Memory B cell (primary cell): ENCODE measurements at places on chromosomes 5 and 9.

DNA sequence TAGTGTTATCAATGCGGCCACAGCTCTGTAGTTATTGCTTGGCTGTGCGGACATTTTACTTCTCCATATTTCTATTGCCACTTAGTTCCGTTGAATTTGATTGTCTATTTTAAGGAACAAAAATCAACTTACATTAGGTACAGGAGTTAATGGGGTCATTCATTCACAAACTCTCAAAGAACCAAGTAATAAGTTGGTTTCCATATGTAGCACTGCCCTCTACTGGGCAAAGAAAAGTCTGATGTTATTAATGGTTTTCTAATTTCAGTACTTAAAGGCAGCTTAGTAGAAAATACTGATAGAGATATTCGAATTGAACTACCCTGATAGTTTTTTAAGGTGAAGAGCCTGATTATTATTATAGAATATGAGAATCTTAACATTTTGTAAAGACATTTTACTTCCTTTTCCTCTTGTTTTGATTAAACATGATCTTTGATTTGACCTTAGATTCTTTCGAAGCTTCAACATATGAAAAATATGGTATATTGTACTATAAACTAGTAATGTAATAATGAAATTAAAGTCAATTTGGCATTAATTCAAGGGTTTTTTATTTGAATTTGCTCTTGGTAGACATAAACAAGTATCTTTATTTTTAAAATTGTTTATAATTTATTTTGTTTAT is 119.5 kb upstream of the CTNND2 start:
- no peak for DNase-seq

DNA sequence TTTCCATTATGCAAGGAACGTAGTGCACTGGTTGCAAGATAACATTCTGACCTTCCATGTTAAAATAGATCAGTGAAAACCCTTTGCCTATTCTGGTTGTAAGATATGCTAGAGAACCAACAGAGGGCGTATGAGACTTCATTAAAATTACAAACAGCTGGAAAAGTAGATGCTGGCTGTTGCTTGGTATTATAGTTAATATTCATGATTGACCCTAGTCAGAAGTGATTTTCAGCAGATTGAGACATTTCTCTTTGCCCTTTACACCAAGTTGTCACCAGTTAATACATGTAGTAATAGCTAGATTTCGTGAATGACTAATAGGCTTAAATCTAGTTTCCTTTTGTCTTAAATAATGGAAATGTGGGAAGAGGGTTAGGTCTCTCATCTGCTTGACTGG is 13.8 kb upstream of the FGF18 start:
- DNase-seq, result no peak

DNA sequence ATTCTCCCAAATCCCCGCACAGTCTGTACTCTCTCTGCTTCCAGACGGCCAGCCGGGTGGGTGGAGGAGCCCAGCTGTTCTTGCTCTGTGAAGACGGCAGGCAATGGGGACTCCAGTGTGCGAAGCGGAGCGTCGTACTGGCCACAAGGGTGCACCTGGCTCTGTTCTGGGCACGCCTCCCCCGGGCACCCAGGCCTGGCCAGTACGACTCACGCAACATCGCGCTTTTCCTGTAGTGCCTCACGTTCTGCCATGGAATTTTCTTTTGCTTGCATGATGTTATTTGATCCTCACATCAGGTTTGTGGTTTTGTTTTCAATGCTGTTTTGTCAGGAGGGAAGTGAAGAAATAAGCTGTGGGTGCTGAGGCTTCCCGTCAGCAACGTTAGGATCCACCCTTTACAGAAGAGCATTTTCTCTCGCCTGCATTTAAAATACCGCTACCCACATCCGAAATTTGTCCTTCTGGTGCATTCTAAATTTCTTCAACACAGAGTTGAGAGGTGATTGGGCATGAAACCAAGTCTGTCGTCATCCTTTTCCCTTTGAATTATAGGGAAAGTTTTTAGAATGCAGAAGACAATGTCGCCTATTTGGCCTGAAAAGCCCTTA is 311.7 kb downstream of the TRIM36 start:
- no peak for DNase-seq

DNA sequence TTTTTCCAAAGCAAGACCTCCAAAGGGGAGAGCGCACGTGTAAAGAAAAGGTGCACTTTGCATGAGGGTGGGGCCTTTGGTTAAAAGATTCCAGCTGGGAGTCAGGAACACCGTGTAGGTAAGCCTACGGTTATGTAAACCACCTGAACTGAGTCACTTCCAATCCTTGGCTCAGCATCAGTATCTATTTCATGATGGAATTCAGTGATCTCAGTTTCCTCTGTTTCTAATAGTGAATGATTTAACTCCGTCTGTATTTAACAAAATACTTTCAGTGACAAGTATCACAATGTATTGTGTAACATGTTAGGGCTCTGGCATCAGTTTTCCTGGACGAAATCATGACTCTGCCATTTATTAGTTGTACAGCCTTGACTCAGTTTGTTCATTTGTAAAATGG is 1.3 kb upstream of the SVEP1 start:
- DNase-seq, result no peak

DNA sequence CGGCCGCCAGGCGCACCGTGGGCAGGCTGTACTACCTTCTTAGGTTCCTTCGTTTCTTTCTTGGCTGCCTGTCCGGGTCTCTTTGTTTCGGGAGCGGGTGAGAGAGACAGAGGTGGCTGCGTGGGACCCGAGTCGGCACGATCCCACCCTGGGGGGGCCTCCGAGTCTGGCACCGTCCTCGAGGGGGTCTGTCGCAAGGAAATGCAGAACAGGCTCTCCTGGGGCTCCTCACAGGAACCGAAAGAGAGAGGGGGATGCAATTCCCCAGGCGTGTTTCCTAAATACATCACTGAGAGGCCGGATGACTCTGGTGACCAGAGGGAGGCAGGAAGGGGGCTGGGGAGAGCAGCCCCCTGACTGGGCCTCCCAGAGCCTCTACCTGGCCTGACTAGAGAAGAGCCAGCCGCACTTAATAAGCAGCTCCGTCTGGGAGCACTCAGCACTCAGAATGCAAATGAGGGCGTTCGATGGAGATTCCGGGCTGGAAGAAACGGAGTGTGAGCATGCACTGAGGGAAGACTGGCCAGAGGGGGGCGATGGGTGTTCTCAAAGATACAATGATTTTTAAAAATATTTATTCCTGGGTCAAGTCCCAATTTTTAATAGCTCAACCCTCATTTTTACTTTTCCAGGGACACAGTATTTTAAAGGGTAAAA is 11.7 kb upstream of the INPP5E start:
- DNase-seq, result no peak
